ENCODE measurements at places on chromosomes 6 and 20.

DNA sequence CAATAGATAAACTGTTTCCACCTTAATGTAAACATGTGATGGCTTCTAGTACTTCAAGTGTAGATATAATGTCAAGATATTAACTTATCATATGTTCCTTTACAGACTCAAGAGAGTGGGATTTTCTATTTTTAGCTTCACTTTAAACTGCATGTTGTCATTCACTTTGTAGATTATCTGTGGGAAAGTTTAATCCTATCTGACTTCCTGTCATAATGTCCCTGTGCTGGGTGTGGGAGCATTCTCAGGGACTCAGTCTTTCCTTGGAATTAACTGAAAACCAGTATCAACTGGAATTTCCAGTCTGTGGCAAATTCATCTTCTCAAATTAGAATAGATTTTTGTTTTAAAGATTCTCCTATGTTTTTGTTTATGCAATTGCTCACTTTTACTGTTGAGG, 226.1 kb upstream of the FERMT1 start:
- no peak for DNase-seq

GRCh38 chr20:10632721-10633509, 40.9 kb downstream of the JAG1 start:
- no peak for DNase-seq

DNA sequence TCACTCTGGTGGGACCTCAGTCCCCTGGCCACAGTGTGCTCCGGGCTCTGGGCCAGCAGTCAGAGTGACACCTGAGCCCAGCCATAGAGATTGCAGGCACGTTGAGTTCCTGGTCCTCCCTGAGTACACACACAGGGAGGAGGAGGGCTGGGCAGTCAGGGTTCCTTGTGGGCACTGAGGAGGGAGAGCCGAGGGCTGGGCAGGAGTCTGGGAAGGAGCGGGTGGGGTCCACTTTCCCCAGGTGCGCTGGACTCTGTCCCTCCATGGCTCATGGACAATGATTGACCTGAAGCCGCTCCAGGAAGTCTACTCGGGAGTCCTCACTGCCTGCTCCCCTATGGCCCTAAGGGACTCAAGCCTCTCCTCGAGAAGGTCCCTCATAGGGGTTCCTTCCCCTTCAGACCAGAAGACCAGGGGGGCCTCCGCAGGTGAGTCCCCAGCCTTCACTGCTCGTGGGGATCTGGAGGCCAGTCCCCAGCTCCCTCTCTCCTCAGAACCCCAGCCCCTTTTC, 1.1 kb downstream of the SLC44A4 start:
- DNase-seq, result no peak

GRCh38 chr6:162560891-162561290, 166.7 kb downstream of the PRKN start:
- no peak for DNase-seq

DNA sequence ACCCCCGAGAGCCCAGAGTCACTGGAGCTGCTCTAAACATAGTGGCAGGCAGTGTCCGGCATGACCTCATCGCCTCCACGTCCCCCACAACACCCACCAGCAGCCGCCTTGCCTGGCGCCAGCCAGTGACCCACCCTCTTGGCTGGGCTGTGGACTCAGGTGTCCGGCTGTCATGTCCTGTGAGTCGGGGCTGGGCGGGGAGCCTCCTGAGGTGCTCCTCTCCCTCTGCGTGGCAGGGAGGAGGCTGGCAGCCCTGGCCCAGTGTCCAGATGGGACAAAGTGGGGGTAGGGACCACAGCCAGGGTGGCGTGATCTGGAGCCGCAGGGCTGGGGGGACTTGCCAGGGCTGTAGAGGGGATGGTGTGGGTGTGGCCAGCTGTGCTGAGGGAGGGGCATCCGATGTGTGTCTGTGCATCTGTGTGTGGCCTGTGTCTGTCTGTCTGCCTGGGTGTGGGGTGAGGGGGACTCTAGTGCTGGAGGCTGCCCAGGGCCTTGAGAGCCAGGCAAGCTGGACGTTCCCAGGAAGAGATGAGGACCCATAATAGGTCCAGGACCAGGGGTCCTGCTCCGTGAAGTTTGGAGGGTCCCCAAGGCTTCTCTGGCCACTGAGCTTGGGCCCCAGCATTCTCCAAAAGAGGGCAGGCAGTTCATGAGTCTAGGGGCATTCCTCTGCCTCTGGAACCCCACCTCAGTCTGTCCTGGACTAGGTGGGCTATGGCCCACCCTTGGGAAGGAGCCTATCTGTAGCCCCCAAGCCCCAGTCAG, 2.3 kb upstream of the SOX18 start:
- DNase-seq, result no peak

DNA sequence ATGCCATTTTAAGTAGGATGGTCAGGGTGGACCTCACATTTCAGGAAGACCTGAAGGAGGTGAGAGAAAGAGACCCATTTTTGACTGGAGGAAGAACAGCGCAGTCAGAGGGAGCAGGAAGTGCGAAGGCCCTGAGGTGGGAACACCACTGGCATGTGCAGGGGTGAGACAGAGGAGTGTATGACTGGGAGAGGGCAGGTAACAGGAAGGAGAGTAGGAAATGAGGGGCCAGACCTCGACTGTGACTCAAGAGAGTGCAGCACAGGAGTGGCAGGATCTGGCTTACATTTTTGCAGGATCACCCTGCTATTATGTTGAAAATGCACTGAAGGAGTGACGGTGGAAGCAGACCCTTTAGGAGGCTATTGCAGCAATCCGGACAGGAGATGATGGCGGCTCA, 117.7 kb upstream of the CDYL start:
- DNase-seq, result no peak

DNA sequence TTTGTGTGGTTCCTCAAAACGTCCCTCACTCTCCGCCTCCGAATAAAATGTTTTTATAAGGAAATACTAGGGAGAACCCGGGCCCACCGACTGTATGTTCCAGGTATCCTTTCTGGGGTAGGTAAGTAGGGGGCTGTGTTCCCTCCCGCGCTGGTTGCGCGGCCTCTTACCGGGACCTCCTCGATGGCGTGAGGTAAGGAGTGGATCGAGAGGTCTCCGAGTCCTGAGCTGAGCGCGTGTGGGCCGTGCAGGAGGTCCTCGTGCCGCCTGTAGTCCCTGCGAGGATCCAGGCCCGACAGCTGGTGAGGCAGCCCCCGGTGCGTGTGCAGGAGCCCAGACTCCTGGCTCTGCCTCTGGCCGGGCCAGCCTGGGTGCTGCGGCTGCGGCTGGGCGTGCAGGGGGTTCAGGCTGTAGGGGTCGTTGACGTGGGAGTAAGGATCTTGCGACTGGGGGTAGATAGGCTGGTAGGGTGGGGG, 5.1 kb downstream of the TFAP2A start:
- DNase-seq, result no peak

DNA sequence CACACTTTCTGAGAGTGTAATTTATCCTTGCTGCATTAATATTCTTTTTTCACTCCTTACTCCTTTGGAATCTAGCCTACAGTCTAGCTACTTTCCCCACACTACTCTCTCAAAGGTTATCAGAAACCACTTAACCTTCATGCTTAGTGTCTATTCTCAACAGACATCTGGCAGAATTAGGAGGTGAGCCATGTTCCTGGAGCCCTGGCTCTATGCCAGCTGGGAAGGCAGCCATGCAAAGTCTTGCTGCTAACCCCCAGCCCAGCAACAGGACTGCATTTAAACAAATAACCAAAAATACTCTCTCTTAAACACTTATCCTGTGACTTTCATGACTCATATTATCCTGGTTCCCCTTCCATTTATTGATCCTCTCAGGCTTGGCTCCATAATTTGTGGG, 260.2 kb downstream of the BCKDHB start:
- no peak for DNase-seq

DNA sequence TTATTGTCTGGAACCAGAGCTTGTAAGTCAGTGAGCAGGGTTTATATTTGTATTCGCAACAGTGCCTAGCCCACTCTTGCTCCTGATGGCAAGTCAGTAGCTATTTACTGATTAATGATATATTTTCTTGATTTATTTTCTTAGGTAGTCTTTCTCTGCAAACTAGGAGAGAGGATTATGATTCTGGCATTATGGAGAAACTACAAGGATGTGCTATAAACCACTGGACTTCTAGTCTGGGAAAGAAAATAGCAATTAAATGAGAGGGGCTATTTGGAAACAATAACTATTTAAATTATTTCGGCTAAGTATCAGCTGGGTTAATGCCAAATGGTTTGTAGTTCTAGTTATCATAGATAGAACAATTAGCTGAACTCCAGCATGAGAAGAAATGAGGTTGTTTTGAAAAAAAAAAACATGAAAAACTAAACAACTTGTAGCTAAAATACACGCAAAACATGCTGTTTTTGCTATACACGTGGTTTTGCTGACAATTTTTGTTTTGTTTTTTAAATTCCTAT, 304.9 kb upstream of the TCF21 start:
- no peak for DNase-seq

DNA sequence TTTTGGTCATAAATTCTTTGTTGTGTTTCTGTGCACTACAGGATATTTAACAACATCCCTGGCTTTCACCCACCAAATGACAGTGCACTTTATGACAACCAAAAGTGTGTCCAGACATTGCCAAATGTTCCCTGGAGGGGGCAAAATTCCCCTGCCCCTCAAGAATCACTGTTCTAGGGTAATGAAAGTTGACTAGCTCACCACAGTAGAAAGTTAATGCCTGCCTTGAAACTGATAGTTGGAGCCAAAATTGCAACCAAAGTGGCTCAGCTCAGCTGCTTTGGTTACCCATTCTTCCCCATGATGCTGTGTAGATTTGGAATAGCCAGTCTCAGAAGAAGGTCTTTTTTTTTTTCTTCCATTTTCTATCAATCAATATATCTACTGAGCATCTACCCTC, 150.6 kb downstream of the RALGAPA2 start:
- no peak for DNase-seq

DNA sequence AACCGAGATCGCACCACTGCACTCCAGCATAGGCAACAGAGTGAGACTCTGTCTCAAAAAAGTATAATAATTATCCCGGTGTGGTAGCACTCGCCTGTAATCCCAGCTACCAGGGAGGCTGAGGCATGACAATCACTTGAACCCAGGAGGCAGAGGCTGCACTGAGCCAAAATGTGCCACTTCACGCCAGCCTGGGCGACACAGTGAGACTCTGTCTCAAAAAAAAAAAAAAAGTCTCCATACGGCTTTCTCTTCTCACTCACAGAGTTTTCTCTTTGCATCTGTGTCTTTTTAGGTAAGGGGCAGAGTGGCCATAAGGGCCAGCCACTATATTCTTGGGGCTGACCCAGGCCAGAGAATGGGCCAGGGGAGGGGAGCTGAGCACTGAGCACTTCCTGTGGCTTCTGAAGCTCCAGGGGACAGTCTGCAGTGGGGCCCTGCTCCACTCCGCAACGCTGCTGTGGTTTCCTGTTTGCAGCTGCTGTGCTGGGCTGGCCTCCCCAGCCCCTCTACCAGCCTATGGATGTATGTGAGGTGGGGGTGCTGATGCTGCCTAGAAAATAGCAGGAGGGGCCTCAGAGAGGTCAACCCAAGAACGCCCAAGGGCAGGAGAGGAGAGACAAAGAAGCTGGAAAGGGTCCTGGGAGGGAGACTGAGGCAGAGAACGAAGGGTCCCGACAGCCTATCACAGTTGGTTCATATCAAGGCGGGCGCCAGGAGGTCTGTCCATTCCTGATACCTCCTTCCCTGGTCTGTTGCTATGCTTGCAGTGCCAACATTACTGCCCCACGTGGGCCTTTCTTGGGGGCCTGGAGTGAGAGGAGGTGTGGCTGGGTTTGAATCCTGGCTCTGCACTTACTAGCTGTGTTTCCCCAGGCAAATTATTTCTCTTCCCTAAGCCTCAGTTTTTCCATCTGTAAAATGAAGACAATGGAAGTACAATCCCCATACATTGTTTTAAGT, 16.0 kb downstream of the SLA2 start:
- no peak for DNase-seq

DNA sequence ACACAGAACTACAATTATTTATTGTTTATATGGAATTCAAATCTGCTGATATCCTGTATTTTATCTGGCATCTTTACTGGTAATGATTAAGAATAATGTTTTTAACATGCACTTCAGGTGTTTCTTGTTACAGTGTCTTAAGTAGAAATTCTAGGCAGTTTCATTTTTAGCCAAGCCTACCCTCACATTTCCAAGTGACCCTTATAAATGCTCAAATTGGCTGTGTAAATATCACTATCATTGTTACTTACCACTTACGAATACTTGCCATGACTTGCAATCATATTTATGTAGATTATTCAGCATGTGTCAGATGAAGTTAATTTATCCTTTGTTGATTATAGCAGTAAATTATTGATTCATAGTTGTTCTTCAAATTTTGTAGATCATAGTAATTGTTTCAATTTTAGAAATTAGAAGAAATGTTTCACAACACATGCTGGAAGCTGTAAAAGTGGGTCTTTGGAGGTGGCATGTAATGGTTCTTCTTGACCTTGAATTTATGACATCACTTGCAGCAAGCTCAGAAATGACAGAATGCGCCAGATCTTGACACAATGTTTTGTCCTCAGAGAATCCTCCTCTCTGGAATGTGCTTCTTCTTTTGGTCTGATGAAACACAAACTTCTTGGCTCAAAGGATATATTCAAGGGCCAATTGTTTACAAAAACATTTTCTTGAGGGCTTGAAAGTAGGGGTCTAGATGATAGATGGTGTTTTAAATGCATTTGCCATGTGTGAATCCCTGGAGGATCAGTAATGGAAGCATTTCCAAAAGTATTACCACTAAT, 471.8 kb downstream of the COL12A1 start:
- DNase-seq, result no peak

DNA sequence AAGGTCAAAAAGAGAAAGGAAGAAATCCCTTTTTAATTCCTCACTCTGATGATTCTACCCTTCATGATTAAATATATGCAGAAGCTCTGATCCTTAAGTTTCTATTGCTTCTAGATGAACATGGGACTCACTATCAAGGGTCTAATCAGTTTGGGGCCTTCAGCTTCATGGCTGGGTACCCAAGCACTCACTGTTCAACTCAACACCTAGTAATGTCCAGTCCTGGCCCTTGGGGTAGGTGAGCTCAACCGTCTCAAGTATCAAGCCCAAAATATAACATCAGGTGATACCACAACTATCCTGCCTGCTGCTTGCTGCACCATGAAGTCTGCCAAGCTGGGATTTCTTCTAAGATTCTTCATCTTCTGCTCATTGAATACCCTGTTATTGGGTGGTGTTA, at the start of gene SPINT4:
SPINT4 (plus strand) TSS at position 301 of the 400 bp plus-strand sequence; CDS start at position 322, 21 bp downstream.
- no peak for DNase-seq

GRCh38 chr6:152697634-152698033, at the start of gene MYCT1:
Gene MYCT1, plus strand, starts transcription at chr6:152697897. Its CDS starts 6 bp downstream, at chr6:152697903.
- DNase-seq, result no peak

GRCh38 chr6:35500782-35501181, 3.9 kb upstream of the TEAD3 start:
- no peak for DNase-seq

GRCh38 chr6:36968266-36968977, 13.9 kb downstream of the PI16 start:
- no peak for DNase-seq

- DNase-seq, result no peak
Observed at GRCh38 chr6:41785689-41786450, 1.6 kb upstream of the TOMM6 start.

- no peak for DNase-seq
Observed at GRCh38 chr6:33193619-33194018, 1.4 kb upstream of the COL11A2 start.

GRCh38 chr20:51961964-51962761, 159.8 kb upstream of the SALL4 start:
- DNase-seq, result no peak

- DNase-seq, result no peak
Observed at GRCh38 chr20:62742979-62743776, 34.5 kb downstream of the NTSR1 start.

All from activated naive CD4-positive, alpha-beta T cell (primary cell).